ENCODE measurements at places on chromosomes 7 and 10.
A peak's percentile ranks its signal among the peaks of the same experiment; 100 is the strongest.

DNA sequence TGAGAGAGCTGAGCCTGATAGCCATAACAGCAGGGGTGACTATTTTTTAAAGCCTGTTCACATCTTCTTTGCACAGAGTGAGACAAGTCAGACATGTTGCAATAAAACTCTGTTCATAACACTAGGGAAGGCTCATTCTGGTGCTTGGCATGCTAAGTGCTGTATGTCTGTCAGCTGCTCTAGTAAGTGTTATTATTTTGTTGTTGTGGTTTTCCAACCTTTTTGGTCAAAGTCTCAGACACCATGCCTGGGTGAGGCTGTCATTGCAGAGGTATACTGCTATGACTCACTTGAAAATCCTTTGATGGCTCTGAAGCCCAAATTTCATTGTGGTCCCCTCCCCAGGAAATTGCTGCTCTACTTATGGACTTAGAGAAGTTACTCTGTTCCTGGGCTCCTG, 129.7 kb downstream of the ADRA2A start:
- H3K27me3 ChIP-seq = peaks cover 5% of the 10 kb centered on the region
- no peak overlapping the region for H3K27ac ChIP-seq
- H3K36me3 ChIP-seq = no peaks in the 10 kb centered on the region
- H3K4me3 ChIP-seq = no peak overlapping the region
- H3K4me1 ChIP-seq = no peaks in the 10 kb centered on the region

GRCh38 chr7:112138325-112138852, 67.8 kb downstream of the DOCK4 start:
- no peak for DNase-seq
- H3K27me3 ChIP-seq = no peaks in the 10 kb centered on the region
- no peaks in the 10 kb centered on the region for H3K4me1 ChIP-seq
- H3K27ac ChIP-seq = no peak overlapping the region
- no peaks in the 10 kb centered on the region for H3K36me3 ChIP-seq

- no peaks in the 10 kb centered on the region for H3K4me1 ChIP-seq
- no peaks in the 10 kb centered on the region for H3K36me3 ChIP-seq
- H3K4me3 ChIP-seq = no peak overlapping the region
- DNase-seq = no peak
- no peak overlapping the region for H3K27ac ChIP-seq
Observed at GRCh38 chr7:41222746-41223145, 480.1 kb downstream of the INHBA start.

- H3K36me3 ChIP-seq = no peaks in the 10 kb centered on the region
- no peak for DNase-seq
- H3K27me3 ChIP-seq = no peaks in the 10 kb centered on the region
- H3K4me1 ChIP-seq = peaks cover 7% of the 10 kb centered on the region
- no peak overlapping the region for H3K4me3 ChIP-seq
- no peak overlapping the region for H3K27ac ChIP-seq
Observed at GRCh38 chr7:117068511-117069145, 115.3 kb downstream of the ST7 start.

DNA sequence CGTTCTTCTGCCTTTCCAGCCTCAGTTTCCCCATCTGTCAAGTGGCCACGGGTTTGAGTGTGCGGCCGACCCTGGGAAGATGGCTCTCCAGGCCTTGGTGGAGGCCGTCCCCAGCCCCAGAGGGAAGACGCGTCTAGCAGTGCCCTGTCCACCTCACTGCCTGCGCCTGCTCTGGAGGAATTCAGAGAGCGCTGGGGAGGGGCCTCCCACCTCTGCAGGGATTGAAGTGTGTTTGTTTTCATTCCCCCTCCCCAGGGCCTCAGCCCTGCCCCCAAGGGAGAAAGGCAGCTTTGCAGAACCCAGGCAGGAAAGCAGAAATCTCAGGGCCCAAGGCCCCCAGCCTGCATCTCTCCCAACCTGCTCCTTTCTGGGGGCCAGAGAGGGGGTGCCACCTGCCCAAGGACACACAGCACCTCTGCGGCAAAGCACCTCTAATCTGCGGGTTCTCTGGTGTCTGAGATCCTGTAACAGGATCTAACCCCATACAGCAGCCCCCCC, 91.0 kb downstream of the MICALL2 start:
- H3K36me3 ChIP-seq = no peaks in the 10 kb centered on the region
- H3K4me3 ChIP-seq = no peak overlapping the region
- H3K27me3 ChIP-seq = peaks cover 47% of the 10 kb centered on the region
- H3K4me1 ChIP-seq = no peaks in the 10 kb centered on the region
- no peak for DNase-seq
- H3K27ac ChIP-seq = no peak overlapping the region

- DNase-seq = peak; percentile 73
- H3K36me3 ChIP-seq = no peaks in the 10 kb centered on the region
- peak overlapping the region; percentile 19 for H3K27ac ChIP-seq
Observed at GRCh38 chr10:70494536-70494935, 16.0 kb downstream of the PALD1 start.
